Activated CD4-positive, alpha-beta T cell treated with anti-CD3 and anti-CD28 coated beads, Interleukin-2, Interleukin-6, amounts not matched to agents 100 ng/mL and 50 ng/mL, durations not matched to agents 16 hours and 8 hours (primary cell): ENCODE measurements at places on chromosomes 16 and 17.

GRCh38 chr17:4097165-4097960 lies 45.5 kb downstream of the ZZEF1 start:
- DNase-seq: no peak

- peak; percentile 56 for DNase-seq
Measured at GRCh38 chr16:57795431-57795878, 6.8 kb downstream of the KIFC3 start.

- no peak for DNase-seq
Measured at GRCh38 chr16:82181461-82182185, 11.6 kb upstream of the MPHOSPH6 start.

- DNase-seq: no peak
Measured at GRCh38 chr17:5422505-5422904, 2.5 kb downstream of the RPAIN start.

GRCh38 chr17:49722066-49722465 lies 14.3 kb upstream of the SLC35B1 start:
- no peak for DNase-seq

DNA sequence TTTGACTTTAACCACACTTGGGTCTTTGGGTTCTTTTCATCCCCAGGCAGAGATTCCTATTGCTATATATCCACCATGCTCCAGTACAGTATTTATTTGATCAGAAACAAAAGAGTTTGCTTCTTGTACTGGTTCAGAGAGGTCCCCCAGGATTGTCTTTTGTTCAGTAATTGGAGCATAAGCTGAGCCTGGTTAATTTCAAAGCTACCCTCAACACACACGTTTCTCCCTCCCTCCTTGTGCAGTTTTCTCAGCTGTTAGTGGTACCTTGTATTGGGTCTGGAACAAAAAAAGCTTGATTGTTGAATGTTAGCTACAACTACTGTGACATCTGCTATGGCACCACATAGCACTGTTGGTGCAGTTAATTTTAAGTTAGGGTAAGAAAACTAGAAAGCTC lies 50.0 kb downstream of the NUP93 start:
- DNase-seq: no peak

GRCh38 chr17:4143563-4144421 lies 795 bp downstream of the CYB5D2 start:
- DNase-seq: peak; percentile 92
